ENCODE measurements at places on chromosomes 1 and 21.

GRCh38 chr1:25049190-25049589, 119.1 kb upstream of the RUNX3 start:
- DNase-seq = no peak

GRCh38 chr21:41920476-41920875, 33.3 kb downstream of the C2CD2 start:
- DNase-seq = no peak

GRCh38 chr1:213714645-213715044, 273.1 kb upstream of the PROX1 start:
- DNase-seq = no peak

- no peak for DNase-seq
Measured at GRCh38 chr1:26743426-26744059, 44.2 kb upstream of the PIGV start.

GRCh38 chr1:104648269-104648691, 898.6 kb downstream of the AMY1C start:
- DNase-seq = no peak

GRCh38 chr21:18914570-18914969, 511.0 kb upstream of the TMPRSS15 start:
- DNase-seq = no peak
